Cardiac muscle cell (in vitro differentiated cells and primary cell): ENCODE measurements at places on chromosomes 5 and 9. TPM values are rescaled to one million over a fixed set of nuclear protein-coding genes. Genes with fewer than 3 reads are reported as not detected.
A peak's percentile ranks its signal among the peaks of the same experiment; 100 is the strongest.

SAXO1 gene
- 0.06 and 0.95 TPM in 2 replicates for total RNA-seq

GRCh38 chr5:169175733-169176132 lies 125.2 kb downstream of the SLIT3 start:
- no peak overlapping the region for H3K27ac ChIP-seq
- no peaks in the 10 kb centered on the region for H3K36me3 ChIP-seq
- H3K4me1 ChIP-seq: peaks cover 6% of the 10 kb centered on the region
- no peaks in the 10 kb centered on the region for H3K27me3 ChIP-seq

- no peaks in the 10 kb centered on the region for H3K36me3 ChIP-seq
- no peaks in the 10 kb centered on the region for H3K27me3 ChIP-seq
- DNase-seq: peak; percentile 68
- H3K27ac ChIP-seq: no peak overlapping the region
- H3K4me1 ChIP-seq: no peaks in the 10 kb centered on the region
Measured at GRCh38 chr5:122156724-122157325, 27.5 kb downstream of the ZNF474 start.

SLC6A19 gene
- total RNA-seq: 0.09 and 0.49 TPM in 2 replicates
